ENCODE measurements at places on chromosomes 13 and 19.

DNA sequence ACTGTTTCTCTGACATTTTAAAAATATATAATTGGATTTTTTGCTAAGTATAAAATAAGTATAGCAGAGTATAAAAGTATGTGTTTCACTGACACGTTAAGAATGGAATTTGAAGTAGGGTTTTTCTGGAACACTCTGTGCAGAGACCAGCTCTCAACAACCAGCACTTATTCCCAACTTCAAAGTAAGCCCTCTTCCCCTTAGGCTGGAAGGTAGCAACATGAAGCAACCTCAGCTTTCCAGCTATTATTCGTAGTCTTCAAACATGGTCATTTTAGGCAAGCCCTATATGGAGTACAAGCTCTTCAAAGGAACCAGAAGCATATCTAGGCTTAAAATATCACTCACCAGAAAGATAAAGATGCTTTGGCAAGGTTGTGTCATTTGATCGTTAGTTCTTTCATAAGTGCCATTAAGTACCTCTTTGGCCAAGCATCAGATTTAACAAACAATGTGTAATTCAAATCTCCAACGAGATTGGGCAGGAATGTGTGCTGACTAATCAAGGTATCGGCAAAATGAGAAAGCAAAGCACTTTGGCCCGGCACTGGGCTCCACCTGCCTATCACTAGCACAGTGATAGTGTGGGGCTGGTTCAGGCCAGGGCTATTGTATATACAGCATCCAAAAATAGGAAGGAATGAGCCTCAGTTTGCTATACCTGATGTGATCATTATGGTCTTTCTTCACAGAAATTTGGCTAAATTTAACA is 95.9 kb upstream of the FREM2 start:
- DNase-seq, result no peak

- no peak for DNase-seq
These were observed 11.3 kb upstream of the TNFRSF19 start for GRCh38 chr13:23558675-23559536.

GRCh38 chr13:95564091-95564490 is 11.6 kb downstream of the CLDN10 start:
- no peak for DNase-seq

DNA sequence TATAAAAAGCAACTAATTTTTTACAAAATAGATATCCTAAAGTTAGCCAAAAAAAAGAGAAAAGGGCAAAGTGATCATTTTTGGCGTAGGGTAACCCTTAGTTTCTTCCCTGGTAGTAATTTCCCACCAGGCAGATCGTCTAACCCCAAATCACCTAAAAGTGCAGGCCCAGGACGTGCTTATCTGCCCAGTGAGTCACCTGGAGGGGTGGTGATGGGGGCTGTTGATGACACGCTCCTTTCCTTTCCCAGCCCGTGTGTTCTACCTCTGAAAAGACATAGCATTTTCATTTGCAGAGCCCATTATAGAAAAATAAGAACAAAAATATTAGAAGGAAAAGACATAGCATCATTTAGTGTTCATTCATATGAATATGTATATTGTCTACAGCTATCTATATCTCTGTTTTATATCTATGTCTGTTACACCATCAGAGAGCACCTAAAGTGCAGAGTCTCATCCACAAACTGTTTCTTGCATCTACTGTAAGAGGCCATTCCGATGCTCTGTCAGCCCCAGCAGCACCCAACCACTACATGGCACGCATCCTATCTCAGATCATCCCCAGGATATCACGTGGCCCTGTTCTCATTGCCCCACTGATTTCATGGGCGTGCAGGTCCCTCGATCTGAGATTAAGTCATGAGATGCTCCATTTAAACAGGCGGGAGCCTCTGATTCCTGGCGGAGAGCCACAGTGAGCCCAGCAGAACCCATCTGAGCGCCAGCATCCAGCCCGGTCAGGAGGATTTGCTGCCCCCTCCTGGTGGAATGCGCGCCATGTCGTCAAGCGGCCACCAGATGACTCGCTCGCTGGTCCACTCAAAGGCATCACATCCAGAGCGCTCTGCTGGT is 8.5 kb upstream of the LILRB3 start:
- DNase-seq, result peak; percentile 69

- DNase-seq, result no peak
These were observed 223.4 kb upstream of the HTR2A start for GRCh38 chr13:47120282-47120681.

GRCh38 chr19:37127999-37128820 is 44.3 kb downstream of the ZNF585A start:
- DNase-seq, result no peak

GRCh38 chr19:50518091-50519005 is 4.6 kb upstream of the ASPDH start:
- DNase-seq, result no peak

DNA sequence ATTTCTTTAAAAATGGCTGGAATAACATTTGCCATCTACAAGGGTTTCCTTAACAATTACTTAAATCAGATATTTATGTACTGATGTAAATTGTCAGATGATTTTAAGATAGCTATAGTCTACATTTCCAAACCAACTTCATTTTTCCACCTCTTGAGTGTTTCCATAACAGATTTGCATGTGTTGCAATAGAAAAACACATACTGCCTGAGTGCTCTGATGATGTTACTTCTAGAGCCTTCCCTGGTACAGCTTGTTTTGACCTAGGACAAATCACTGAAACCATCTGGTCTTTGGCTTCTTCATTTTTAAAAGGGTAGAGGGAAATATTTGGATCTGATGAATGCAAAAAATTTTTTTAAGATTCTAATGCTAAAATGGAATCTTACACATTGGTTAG is 245.9 kb downstream of the PCDH9 start:
- DNase-seq, result no peak

DNA sequence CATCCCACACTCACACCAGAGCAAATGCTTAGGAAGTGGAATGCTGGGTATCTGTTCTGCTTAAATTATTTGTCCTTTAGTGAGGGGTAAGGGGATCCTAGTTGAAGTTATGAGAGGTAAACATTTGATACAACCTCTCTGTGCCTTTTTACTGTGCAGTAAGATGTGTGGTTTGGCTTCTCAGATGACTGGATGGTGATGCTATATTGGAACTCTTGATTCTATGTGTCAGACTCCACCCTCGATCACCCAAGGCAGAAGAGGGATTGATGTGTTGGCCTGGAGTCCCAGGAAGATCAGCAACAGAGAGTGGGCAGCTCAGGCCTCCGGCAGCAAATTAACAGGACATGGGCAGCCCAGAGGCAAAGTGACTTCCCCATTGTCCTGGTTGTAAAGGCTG is 66.7 kb downstream of the SIPA1L3 start:
- DNase-seq, result no peak

- DNase-seq, result no peak
These were observed 2.5 kb downstream of the LIG4 start for GRCh38 chr13:108212886-108213285.

DNA sequence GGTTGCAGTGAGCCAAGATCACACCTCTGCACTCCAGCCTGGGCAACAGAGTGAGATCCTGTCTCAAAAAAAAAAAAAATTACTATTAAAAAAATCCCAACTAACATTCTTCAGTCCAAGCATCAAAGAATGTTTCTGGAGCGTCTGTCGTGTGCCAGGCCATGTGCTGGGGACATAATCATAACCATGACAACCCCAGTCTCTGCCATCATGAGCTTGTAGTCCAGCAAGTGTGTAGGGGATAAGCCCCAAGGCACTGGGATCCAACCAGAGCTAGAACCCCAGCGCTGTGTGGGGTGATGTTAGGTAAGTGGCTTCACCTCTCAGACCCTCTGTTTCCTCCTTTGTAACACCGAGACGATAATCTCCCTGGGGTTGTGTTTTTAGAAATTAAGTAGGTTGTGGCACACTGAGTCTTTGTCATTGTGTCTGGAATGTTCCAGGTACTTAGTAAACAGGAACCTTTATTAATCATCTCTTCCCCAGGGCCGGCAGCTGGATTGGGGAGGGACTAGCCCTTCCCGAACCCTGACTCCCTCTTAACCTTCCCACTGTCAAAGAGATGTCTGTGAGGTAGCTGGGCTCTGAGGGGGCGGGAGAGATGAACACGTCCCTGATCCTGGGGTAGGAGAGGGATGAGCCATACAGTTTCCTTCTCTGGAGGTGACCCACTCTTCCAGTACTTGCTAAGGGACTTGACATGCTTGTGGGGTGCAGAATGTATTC is 5.2 kb downstream of the ITPKC start:
- no peak for DNase-seq

GRCh38 chr19:38513762-38514167 is 80.3 kb downstream of the RYR1 start:
- DNase-seq, result no peak

- DNase-seq, result no peak
These were observed 1074.4 kb upstream of the PRR20A start for GRCh38 chr13:56066321-56066720.

DNA sequence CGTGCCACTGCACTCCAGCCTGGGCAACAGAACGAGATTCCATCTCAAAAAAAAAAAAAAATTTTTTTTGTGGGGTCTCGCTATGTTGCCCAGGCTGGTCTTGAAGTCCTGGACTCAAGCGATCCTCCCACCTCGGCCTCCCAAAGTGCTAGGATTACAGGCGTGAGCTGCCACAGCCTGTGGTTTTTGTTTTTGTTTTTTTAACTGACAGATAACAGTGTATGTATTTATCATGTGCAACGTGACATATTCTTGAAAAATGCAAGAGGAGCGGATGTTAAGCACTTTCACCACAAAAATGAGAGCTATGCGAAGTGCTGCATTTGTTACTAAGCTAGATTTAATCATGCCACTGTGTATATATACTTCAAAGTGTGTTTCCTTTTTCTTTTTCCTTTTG is 49.0 kb downstream of the ARHGEF18 start:
- no peak for DNase-seq

DNA sequence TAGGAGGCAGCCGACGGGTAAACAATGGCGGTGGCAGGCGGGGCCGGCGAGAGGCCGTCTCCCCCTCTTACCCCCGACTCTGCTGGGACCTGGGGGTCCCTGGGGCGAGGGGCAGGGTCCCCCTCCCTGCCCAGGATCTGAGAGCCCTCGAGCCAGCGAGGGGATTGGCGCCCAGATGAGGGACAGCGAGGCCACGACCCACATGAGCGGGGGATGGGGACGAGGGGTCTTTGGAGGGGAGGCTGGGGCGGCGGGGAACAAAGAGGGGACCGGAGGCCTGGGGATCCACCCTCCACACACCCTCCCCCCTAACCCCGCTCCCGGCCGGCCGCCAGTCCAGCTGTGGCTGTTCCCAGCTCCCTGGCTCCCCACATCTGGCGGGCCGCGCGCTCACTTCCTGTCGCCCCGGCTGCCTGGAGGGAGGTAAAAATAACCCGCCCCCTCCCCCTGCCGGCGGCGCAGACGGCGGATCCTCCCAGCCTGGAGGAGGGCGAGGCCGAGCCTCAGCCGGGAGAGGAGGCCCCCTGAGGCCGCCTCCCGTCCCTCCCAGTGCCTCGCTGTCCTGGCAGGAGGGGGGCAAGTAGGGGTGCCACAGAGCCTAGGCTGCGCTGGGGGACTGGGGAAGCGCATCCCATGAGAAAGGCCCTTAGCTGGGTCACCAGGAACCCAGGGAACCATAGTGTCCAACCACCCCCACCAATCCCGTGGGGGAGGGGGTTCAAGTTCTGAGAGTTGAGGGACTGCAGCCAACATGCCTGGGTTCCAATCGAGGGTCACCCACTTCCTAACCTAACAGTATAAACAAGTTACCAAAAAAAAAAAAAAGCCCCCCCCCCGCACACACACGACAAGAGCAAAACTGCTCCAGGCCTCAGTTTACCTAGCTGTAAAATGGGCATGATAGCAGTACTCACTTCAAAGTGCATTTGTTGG is 29.3 kb upstream of the NANOS3 start:
- DNase-seq, result peak; percentile 98

DNA sequence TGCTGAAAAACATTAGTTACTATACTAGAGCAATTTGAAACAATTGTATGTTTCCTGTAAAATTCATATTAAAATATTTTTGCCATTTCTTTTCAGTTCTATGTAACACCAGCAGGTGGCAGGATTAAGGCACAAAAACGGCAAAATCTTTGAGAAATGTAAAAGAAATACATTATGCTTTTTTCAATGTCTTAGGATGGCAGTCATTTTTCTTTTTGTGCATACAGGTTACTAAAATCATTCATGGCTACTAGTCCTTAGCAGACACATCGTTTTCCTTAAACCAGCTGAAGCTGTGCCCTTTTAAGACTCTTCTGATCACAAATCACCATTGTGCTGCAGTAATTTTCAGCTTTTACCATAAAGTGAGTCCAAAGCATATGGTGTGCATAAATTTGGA is 800.7 kb upstream of the SLITRK5 start:
- DNase-seq, result no peak

GRCh38 chr13:105346141-105346775 is 1189.2 kb downstream of the EFNB2 start:
- DNase-seq, result no peak

DNA sequence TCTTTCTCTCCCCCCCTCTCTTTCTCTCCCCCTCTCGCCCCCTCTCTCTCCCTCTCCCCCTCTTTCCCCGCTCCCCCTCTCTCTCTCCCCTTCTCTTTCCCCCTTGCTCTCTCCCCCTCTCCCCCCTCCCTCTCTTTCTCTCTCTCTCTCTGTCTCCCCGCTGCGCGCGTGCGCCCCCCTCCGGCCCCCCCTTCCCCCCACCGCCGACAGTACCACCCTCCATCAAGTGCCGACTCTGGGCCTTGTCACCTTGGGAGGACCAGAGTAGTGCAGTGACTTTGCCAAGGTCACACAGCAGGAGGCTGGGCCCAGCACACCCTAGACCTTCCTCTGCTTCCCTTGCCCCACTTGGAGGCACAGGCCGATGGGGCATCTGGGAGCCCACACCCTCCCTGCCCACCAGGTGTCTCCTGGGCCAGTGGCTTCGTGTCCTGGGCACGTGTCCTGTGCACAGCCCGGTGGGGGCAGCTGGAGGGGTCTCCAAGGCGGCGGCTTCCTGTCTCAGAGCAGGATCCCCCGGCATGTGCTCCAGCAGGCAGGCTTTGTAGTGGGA is 121.6 kb downstream of the KDM4B start:
- no peak for DNase-seq

DNA sequence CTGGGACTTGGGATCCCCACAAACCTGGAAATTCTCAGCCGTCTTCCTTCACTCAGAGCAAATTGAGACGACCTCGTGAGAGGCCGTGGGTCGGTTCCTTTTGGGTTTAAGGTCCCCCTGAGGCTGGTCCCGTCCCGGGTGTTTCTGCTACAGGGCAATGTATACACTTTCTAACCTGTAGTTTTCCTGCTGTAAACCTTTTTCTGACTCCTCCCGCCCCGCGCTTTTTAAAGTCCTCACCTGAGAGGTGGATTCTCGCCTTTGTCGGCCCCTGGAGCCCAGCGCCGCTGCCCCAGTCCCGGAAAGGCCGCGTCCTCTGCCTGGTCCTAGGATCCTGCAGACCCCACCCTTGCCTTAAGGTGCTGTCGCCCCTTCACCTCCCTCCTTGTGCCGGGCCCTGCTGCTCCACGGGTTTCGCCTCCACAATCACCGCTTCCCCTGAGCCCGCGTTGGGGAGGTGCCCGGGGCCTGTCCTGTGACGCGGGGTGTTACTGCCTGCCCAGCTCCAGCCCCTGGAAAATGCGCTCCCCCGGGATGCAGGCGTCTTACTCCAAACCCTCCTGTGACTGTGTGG is 391 bp downstream of the ZNF761 start:
- peak; percentile 50 for DNase-seq

- no peak for DNase-seq
These were observed 104.4 kb upstream of the CSNK1A1L start for GRCh38 chr13:37209621-37210580.

Data from right forelimb (tissue), 1 donor.